Central memory CD4-positive, alpha-beta T cell (primary cell): ENCODE measurements at places on chromosomes 11 and 22.

- DNase-seq, result no peak
Observed at GRCh38 chr11:19889531-19889930, 176.9 kb downstream of the NAV2 start.

DNA sequence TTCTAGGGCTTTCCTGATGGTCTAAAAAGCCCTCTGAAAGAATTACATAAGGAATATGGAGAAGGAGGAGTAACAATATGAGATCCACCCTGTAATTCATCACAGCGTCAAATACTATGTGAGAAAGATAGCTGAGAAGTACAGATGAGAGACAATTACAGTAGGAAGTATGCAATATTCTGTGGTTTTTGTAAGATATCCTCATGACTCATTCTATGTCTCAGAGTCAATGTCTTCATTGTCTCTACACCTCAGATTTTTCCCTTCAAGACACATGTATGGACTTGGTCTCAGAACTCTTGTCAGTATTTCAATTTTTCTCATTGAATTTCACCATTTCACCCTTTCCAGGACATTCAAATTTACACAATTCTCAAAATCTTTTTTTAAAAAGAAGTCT lies 343.3 kb upstream of the CTSC start:
- DNase-seq, result no peak

DNA sequence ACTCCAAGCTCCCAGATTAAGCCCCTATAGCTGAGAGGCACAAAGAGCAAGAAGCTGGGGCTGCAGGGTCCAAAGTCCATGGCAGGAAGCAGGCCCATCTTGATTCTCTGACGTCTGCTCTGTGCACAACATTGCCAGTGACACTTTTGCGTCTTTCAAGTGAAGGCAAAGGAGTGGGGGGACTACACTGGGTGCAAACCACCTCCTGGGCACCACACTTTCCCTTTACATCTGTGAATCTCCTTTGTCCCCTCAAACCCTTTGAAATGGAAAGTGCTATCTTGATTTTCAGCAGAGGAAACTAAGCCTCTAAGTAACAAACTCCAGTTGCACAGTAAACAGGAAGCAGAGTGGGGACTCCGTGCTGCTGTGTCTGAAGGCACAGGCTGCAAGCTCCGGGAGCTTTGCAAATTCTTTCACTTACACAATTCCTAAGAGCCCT lies 428.0 kb downstream of the LARGE1 start:
- DNase-seq, result no peak

- DNase-seq, result no peak
Observed at GRCh38 chr22:36491155-36491554, 9.7 kb upstream of the TXN2 start.

DNA sequence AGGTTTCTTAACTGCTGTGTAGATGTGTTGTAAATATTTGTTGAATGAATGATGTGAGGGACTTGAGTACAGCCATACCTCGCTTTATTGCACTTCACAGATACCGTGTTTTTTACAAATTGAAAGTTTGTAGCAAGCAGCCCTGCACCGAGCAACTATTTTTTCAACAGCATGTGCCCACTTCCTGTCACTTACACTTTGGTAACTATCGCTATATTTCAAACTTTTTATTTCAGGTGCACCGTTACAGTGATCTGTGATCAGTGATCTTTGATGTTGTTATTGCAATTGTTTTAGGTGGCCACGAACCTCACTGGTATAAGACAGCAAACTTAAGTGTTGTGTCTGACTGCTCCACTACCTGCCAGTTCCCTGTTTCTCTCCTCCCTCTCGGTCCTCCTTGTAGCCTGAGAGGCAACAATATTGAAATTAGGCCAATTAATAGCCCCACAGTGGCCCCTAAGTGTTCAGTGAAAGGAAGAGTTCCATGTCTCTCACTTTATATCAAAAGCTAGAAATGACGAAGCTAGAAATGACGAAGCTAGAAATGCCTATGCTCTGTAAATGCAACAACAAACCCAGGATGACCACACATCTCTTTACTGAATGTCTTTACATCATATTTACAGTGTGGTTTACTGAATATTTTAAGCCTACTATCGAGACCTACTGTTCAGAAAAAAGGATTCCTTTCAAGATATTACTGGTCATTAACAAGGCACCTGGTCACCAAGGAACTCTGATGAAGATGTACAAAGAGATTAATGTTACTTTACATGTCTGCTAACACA lies 1.0 kb downstream of the SFI1 start:
- DNase-seq, result peak; percentile 68

- no peak for DNase-seq
Observed at GRCh38 chr11:8036002-8036802, 44.8 kb upstream of the TUB start.

DNA sequence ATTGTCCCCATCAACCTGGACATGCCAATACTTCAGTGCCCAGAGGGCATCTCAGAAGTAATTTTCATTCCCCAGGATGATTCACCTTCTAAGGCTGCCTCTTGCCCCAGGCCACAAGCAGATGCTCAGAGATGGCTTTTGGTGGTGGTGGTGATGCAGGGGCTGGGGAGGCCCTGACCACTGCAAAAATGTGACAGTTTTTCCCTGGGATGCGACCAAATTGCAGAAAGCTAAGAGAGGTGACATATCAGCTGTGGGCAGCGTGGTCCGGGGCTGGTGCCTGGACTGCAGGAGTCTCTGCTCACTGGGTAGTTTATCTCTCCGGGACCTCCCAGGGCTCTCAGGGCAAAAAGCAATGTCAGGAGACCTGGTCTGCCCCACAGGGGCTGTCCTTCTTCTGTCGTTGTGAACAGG lies 39.7 kb upstream of the ACCSL start:
- no peak for DNase-seq

DNA sequence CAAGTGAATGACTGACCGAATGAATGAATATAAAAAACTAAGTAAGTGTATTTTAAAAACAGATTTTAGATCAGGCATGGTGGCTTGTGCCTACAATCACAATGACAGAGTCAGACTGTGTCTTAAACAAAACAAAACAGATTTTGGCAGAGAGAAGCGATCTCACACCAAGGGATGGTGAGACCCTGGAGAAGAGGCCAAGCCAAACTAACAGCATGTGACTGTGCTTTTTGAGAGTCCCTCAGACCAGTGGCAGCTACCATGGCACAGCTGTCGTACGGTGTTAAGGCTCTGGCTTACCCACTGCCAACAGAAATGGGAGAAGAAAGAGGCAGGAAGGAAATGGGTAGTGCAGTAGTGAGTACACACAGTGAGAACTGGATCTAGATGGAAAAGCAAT lies 60.6 kb downstream of the SGSM3 start:
- DNase-seq, result no peak

GRCh38 chr11:85889676-85890579 lies 34.7 kb downstream of the CCDC83 start:
- DNase-seq, result no peak

- no peak for DNase-seq
Observed at GRCh38 chr11:46594374-46594700, 514 bp upstream of the AMBRA1 start.

DNA sequence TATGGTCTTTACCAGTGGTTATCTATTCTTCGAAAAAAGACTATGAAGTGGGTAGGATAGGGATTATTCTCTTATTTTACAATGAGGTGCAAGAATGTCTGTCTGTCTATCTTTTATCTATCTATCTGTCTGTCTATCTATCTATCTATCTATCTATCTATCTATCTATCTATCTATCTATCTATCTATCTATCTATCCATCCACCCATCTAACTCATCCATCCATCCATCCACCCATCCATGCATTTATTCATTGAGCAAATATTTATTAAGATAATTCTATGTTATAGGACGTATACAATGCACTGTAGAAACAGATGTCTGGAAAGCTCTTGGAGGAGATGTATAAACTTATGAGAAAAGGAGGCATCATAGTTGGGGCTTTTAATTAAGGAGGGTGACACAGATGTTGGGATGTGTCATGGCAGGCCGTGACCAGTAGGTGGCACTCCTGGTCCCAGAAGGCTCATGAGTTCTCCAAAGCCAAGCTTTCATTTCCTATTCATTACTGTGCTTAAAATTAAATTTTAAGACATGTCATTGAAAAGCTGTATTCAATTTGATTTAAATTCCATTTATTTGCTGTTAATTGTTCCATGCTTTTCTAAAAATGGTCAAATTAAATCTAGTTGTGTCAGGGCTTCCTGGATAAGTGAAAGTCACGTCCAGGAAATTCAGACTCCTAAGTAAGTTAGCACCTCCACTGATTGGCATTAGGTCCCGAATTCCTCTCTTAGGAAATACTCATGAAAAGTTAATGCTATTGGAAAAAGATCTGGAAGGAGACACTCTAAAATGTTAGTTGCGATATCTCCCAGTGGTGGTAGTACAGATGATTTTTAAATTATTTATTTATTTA lies 19.0 kb upstream of the E2F8 start:
- DNase-seq, result peak; percentile 36

DNA sequence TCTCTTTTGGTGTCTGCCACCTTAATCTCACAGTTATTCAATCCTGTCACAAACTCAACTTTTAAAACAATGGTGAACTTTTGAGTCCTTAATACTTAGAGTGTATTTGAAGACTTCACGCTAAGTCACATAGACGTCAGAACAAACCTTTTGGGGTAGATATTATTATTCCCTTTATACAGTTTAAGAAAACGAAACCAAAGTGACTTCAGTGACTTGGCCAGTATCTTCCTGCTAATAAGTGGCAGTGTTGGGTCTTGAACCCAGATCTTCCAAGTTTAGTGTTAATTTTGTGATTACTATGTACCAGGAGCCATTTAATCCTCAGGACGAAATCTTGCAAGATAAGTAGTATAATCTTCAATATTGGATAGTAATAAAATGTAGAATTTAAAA lies 691 bp downstream of the CEP295 start:
- DNase-seq, result no peak

DNA sequence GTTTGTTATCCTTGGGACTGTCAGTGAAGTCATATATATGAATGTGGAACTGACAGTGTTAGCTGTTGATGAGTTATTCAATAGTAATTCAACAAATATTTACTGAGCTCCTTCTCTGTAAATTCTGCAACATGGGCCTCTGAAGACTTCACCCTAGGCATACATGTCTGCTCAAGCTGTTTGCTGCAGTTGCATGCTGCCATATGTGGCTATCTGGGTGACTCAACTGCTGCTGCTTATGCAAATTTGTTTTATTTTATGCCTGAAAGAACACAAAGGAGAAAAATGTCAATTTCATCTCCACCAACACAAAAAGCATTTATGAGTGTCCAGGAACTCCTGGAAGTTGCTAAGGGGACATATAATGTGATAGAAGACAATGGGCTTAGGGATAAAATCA lies 417.6 kb downstream of the AASDHPPT start:
- DNase-seq, result no peak

- DNase-seq, result no peak
Observed at GRCh38 chr11:95495706-95496105, 264.7 kb upstream of the SESN3 start.

- no peak for DNase-seq
Observed at GRCh38 chr22:45192701-45193187, 29.0 kb downstream of the NUP50 start.

GRCh38 chr11:35934981-35935380 lies 8.9 kb upstream of the LDLRAD3 start:
- DNase-seq, result no peak

DNA sequence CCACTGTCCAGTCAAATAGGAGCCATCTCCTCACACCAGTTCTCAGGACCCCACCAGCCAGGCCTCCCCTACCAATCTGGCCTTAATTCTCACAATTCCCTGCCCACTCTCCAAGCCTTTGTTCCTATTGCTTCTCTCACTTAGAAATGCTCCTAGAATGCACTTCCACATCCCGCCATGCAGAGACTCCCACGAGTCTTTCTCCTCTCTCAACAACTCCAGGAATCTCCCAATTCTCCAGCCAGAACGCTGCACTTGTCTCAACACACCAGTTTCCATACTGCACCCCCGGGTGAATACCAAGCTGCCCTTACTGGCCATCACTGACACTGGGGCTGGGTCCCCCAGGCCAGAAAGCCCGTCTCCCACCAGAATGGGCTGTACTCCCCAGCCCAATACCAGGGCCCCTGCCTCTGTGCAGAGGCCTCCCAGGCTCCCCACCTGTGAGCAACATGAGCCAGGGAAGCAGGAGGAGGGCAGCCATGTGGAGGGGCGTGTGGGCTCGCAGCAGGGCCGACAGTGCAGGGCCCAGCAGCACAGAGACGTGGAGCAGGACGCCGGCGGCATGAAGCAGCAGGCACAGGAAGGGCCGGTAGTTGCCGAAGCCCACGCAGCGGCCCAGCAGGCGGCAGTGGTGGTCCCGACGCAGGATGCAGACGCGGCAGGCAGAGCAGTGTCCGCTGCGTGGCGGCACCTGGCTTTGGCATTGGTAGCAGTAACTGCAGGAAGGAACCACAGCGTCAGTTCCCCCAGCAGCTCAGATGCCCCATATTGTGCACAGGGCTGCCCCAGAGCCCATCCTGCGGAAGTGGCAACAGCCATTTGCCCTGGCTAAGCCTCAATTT lies 2.4 kb downstream of the ZDHHC24 start:
- DNase-seq, result peak; percentile 71

- DNase-seq, result no peak
Observed at GRCh38 chr22:49946612-49947295, 13.8 kb upstream of the PIM3 start.

DNA sequence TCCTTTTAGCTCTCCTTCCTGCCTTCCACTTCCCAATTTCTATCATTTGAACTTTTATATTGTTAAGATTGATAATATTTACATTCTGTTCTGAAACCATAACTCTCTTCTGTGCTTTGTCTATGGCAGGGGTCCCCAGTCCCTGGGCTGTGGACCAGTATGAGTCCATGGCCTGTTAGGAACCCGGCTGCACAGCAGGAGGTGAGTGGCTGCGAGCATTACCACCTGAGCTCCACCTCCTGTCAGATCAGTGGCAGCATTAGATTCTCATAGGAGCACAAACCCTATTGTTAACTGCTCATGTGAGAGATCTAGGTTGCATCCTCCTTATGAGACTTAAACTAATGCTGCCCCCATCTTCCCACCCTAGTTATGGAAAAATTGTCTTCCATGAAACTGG lies 48.4 kb upstream of the HEPHL1 start:
- DNase-seq, result no peak

DNA sequence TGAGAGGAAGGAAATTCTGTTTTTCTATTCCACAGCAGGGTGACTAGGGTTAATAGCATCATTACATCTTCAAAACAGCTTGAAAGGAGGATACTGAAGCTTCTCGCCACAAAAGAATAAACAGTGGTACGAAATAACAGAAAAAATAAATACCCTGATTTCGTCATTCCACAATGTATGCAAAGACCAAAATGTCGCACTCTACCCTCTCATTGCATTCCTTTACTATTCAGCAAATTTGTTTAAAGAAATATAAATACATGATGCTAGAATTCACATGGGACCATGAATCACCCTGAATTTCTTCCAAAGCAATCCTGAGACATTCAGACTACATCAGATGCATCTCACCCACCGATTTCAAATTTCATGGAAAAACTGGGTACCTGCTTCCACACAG lies 112.3 kb upstream of the TOP3B start:
- DNase-seq, result no peak

DNA sequence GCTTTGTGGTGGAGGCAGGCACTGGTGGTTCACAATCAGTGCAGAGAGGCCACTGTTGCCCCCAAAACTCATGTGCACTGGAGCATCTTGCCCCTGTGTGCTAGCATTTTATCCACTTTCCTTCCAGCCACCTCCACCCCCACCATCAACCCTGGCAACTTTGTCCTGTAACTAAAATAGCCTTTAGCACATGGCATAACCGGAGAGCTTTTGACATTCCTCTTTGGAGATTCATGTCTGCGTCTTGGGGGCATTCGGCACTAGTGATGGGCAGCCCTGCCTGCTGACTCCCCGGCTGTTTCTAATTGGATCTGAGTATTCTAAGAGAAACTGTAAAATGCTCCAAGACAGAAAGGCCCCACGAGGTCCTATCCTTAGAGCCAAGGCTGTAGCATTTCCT lies 15.8 kb downstream of the SHISA8 start:
- no peak for DNase-seq
